ENCODE measurements at places on chromosomes 12 and 14.

DNA sequence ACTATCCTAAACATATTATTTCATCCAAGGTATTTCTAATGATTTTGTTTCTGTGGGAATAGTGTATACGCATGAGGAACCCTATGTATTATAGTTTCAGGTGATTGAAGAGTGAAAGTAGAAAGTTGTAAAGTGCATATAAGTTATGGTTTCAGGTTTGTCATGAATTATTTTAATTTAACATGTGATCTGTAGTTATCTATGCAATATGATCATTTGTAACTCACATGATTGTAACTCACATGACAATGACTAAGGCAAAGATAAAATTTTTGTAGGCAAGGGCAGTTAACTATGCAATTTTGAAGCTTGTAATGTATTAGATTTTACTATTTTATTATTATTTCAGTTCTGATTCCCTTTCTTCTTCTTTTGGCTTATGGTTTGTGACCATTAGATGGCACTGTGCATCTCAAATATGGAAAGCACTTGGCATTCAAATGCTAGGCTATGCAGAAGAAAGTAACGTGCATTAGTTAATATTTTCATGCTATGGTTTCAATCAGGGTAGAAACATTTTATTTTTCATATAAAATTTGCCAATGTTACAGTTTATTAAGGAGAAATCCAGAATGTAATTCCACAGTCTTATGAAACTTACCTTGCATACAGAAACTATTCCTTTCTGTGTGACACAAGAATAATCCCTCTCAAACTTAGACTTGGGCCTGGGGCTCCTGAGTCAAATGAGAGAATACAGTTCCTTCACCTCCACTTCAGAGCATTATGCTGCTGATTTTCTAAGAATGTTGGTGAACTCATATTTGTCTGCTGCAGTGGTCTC, 15.8 kb upstream of the TMEM30B start:
- DNase-seq: peak; percentile 56

DNA sequence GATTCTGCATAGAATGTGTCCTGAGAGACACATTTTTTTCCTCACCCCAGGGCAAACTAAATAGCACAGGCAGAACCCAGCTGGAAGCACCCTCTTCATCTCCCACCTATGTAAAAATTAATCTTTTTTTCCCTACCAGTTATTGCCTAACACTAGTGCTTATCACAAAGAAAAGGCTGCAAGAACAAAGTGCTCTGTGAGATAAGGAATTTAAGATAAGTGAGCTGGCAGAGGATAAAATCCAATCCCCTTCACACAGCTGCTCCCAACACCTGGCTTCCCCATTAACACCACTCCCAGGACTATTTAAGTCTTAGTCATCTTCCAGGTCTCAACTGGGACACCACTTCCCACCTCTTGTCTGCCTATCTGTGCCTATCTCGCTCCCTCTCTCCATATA, 75.2 kb downstream of the TTC9 start:
- no peak for DNase-seq

DNA sequence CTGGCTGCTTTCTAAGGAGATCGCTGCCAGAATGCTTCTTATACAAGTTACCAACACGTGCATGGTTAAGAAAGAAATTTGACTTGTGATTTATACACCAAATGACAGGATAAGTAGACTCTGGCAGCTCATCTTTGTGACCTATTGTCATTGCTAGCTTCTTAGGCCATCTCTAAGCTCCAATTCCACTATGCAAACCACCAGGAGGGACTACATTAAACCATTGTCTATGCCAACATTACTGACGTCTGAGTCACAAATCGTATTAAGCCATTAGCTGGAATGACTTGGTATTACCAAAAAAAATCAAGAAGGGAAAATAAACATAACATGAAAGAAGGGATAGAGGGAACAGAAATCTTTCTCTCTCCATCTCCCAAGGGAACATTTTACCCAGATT, 15.8 kb upstream of the VPS33A start:
- peak; percentile 83 for DNase-seq

- no peak for DNase-seq
Measured at GRCh38 chr14:83887866-83888265, 1642.1 kb upstream of the FLRT2 start.

DNA sequence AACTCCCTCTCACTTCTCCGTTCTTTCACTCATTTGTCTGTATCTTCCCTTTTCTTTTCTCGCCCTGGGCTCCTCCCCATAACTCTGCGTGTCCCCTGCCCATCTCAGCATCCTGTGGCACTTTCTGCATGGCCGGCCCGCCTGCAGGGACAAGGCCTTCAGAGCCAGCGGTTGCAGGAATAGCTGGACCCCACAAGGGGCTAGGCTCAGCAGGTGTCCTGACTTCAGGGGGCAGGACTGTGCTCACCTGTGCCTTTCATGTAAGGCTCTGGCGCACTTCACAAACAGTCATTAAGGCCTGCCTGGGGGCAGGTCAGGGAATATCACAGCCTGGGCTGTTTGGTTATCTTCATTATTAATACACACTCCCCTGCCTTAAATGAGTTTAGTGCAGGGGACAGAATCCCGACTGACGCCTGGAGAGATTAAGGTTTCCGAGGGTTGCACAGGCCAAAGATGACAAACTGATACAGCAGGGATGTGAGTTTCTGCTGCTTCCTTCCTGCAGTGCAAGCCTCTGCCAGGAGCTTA, 768.8 kb upstream of the TBX3 start:
- no peak for DNase-seq

DNA sequence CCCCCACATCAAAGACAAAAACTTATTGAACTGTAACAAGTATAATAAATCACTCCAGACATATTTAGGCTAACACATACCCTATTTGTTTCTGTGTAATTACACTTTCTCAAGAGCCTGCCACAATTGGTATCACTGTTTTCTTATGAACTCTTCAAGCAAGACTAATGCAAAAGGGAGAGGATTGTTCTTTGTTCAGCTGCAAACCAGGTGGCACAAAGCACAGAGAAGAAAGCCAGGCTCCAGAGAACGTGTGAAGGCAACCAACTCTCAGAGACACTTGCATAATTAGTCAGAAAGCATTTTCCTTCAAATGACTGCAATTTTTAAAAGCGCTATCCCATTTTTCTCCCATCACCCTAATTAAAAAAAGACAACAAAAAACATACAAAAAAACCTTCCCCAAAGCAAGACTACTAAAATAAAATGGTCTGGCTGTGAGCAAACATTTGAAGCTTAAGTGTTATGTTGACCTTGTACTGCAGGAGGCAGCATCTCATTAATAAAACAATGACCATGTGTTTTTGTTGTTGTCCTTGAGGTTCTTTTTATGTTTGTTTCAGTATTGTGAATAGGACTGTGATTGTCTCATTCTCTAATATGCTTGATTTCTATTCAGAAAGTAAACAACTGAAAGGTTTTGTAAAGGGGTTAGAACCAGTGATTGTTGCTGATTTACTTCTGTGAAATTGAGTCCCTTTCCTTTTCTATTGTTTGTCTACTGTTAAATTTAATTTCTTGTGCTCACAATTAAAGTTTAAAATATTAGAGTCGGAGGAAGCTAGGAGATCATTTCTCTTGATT, 452.7 kb upstream of the PDE3A start:
- DNase-seq: peak; percentile 44

DNA sequence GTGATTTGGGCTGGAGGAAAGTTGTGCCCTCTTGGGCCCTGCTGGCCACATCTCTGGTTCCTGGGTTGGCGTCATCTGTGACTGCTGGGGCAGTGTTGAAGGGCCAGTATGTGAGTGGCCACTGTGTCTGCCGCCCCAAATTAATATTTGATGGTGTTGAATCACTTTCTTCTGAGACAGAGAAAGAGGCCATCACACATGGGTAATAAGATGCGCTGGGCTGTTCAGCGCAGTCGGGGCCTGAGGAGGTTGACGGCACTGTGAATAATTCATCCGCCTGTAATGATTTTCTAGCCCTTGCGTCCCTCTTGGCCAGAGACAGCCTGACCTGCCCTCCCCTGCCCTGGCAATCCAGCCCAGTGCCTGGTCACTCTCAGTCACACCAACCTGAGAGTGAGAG, 56.2 kb upstream of the BEGAIN start:
- DNase-seq: no peak

- no peak for DNase-seq
Measured at GRCh38 chr12:126108247-126108646, 1043.0 kb downstream of the AACS start.

DNA sequence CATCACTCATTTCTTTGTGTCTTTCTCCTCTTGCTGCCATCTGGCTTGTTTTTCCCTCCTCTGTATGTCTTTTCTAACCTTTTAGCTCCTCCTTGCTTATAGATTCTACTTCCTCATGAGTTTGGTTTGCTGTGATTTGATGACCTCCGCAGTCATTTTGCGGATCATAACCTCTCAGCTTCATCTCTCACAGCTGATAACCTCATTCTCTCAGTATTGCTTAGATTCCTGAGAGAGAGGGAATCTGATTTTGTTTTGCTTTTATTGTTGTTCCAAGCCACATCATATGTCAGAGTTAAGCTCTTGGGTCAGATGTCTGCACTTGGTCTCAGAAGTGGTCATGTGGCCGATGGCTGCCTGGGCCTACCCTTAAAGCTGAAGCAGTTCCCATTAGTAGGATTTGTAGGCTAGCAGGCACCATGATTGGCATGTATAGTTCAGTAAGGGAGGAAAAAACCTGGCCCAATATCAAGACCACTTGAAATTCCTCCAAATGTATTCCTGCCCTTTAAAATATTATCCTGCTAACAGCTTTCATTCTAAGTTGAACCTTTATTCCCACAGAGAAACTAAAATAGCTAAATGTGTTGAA, 13.5 kb downstream of the ZNF664 start:
- DNase-seq: no peak

- peak; percentile 50 for DNase-seq
Measured at GRCh38 chr12:31234955-31235867, 90.7 kb downstream of the SINHCAF start.

DNA sequence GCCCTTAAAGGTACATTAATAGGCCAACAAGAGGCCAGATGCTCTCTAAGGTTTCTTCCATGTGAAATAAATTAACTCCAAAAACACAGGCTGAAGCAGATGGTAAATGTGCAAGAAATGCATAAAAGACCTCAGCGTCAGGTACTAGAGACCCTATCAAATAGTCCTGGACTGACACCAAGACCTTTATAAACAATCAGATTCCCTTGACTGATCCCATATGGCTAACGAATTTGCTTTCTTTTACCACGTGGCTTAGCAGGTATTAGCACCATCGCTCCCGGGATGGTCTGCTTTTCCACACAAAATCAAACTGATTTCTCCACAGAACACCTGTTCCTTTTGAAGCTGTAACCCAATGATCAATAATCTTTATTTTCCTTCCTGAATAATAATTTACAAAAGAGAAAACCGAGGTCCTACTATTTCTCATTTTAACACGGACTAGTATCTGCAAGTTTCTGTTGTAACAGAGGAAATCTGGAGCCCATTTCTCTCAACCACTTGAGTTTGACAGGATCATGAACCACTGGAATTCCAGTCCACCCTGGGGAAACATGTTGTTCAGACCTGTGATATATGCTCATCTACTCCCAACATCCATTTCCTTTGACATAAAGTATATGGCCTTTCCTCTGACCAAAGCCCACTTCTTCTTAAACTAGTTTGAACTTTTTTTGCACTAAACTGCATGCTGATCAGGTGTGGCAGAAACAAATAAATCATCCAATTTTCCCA, 48.2 kb upstream of the DAAM1 start:
- DNase-seq: no peak

DNA sequence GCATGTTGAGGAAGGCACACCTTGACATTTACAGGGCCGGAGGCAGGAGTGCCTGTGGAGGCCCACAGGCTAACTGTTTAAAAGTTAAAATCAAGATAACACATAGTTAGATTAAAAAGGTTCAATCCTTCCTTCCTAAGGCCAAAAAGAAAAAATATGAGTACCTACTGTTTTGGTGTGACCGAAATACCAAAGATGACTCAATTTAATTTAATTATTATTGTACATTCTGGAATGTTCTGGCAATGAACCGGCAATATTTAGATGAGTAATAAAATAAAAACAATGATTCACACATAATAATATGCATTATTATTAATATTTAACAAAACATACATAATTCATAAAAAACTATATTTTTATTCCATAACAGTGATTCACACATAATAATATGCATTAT, 136.8 kb upstream of the NTF3 start:
- no peak for DNase-seq

DNA sequence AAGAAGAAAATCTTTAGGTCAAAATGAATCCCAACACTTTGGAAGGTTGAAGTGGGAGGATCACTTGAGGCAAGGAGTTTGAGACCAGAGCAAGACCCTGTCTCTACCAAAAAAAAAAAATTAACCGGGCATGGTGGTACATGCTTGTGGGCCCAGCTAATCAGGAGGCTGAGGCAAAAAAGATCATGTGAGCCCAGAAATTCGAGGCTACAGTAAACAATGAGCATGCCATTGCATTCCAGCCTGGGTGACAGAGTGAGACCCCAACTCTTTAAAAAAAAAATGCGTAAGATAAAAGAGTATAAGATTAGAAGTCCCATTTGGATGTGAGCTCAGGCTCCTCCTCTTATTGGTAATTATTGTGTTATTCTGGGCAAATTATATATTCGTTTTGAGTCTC, 30.8 kb upstream of the EVL start:
- DNase-seq: no peak

GRCh38 chr14:90198541-90199060, 57.8 kb upstream of the PSMC1 start:
- no peak for DNase-seq

DNA sequence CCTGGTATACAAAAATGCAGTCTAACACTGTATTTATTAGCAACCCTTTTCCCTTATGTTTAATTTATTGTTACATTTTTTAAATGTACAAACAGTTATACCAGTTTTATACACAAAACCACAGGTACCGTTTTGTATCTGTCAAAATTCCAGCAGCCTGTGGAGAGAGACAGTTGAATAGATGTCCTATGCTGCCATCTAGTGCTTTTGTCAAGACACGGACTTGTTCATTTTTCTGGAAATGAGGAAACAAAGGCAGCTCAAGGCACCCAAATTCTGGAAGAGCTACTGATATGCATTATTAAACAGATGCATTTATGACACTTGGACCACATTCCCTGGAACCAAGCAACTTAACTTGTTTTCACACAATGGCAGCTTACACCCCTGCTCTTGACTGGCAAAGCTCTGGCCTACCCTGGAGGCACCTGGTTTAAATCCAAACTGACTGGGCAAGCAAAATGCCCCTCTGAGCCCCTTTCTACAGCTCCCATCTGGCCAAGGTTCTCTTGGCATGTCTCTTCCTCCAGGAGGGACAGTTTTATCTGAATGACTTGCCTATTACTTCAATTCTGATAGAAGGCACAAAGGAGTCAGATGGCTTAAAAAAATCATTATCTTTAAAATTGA, 286.9 kb upstream of the PRKD1 start:
- DNase-seq: peak; percentile 69

DNA sequence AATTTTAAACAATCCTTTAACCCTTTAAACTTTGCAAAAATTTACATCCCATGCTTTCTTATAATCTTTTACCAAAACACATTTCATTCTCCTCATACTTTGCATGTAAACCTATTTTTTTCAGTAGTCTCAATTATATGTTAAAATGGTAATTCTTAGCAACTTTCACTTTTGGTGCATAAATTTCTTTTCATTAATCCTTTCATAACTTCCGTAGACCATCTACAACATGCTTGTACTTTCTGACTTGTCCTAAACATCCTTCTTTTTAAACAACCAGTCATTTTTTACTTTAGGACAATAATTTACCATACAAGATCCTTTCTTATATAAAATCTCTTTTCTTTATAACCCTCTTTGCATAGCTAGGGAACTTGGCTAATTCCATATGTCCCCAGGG, 19.5 kb downstream of the CCDC91 start:
- peak; percentile 38 for DNase-seq
